Fibroblast of skin of scalp (primary cell): ENCODE measurements at places on chromosomes 5 and 9.

DNA sequence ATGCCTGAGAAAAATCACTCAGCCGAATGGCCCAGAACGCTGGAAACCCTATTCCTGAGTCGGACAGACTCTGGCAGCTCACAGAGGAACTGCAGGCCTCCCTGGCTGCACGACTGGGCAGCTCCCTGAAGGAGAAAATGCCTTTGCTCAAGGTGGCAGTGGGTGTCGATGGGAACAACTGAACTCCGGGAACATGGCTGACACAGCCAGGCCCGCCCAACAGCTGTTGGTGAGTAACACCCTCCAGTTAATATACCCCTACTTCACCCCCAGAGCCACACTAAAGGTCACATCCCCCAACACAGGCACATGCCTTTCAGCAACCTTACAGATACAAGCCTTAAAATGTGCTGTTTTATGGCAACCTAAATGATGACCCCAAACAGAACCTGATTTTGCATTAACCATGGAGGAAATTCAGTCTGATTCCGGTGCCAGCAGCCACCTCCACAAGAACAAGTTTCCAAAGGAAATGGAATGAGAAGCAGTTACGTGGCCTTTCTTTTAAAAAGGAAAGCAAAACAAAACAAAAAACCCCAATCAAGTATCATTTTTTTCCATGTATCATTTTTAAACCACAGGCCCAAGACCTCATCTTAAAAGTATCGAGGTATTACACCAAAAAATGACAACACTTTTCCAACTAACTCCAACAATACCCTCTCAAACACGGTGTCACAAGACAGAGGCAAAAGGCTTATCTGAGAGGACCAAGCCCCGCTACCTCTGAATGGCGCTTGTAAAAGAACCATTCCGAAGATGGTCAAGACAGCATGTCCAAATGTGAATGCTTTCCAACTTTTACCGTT is 3.1 kb downstream of the KLF9 start:
- peak; percentile 28 for DNase-seq

- DNase-seq: no peak
Observed at GRCh38 chr5:3339798-3340115, 255.9 kb upstream of the IRX1 start.

GRCh38 chr9:134271338-134272301 is 54.6 kb upstream of the RXRA start:
- DNase-seq: no peak

GRCh38 chr9:3191715-3192114 is 334.1 kb downstream of the RFX3 start:
- DNase-seq: no peak

GRCh38 chr9:15499139-15499538 is 11.6 kb downstream of the PSIP1 start:
- peak; percentile 50 for DNase-seq

DNA sequence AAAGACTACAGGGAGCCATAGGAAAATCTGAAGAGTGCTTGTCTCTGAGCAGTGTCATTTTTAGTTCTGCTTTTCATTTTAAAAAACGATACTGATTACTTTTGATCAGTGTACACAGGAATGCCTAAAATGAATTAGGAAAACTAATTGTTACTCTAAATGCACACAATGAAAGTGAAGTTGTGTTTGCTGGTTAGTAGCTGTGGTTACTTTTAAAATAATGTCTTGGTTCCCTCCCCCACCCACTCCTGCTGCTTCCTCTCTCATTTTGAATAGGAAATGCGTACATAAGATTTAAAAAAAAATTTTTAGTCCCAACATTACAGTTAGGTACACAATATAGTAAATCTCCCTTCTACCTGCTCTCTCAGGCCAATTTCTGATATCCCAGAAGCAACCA is 47.5 kb upstream of the PLPP1 start:
- DNase-seq: no peak

- DNase-seq: no peak
Observed at GRCh38 chr9:13735181-13735580, 455.7 kb upstream of the MPDZ start.

DNA sequence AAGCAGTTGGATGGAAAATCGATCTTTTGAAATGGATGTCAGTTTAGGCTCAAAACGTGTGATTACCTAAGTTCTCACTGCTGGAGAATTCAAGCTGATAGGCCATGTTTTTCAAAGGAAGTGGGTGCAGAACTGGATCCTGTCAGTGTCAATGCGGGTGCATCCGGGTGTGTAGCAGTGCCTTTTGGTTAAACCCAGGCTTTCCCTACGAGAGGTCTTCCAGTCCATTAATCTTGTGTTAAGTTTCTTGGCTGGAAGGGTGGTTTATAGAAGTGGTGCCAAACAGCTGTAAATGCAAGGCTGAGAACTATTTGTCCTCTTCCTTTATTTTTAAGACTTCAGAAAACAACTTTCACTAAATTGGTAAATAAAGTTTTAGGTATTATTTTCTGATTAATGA is 71.9 kb downstream of the DAPK1 start:
- DNase-seq: no peak

GRCh38 chr9:35035851-35036701 is 36.3 kb downstream of the VCP start:
- DNase-seq: peak; percentile 68

GRCh38 chr5:171882118-171882517 is 96.5 kb downstream of the SMIM23 start:
- no peak for DNase-seq

DNA sequence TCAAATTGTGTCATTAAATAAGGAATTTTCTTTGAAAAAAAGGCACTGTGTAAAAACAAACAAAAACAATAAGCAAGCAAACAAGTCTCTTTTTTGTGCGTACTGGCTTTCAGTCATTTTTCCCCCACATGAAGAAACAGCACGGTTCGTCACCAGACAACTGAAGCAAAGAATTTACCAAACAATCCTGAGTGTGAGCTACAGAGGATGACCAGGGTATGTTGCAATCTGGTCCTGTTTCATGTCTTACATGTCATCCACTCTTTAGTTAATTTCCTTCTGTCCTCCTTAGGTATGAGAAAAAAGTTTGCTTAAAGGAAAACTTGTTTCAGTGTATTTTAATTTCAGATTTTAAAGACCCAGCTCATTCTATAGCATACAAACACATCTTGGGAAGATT is 1080.7 kb upstream of the NUDT12 start:
- DNase-seq: peak; percentile 6

DNA sequence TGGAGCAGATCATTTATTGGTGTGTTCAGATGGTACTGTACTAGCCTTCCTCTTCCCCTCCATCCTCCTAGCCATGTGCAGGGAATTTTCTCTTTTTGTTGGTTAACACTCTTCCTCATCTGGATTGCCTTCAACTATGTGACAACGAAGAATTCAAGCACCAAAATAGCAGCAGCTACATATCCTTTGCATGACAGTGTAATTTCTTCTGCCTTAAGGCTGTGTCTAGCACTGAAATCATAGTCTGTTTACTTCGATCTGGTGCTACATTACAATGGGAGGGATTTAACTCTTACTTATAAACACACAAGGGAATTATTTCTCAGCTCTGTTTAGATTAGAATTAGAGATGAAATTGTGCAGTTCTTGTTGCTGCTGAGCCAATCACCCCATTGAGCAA is 260.4 kb downstream of the ARL15 start:
- peak; percentile 80 for DNase-seq

DNA sequence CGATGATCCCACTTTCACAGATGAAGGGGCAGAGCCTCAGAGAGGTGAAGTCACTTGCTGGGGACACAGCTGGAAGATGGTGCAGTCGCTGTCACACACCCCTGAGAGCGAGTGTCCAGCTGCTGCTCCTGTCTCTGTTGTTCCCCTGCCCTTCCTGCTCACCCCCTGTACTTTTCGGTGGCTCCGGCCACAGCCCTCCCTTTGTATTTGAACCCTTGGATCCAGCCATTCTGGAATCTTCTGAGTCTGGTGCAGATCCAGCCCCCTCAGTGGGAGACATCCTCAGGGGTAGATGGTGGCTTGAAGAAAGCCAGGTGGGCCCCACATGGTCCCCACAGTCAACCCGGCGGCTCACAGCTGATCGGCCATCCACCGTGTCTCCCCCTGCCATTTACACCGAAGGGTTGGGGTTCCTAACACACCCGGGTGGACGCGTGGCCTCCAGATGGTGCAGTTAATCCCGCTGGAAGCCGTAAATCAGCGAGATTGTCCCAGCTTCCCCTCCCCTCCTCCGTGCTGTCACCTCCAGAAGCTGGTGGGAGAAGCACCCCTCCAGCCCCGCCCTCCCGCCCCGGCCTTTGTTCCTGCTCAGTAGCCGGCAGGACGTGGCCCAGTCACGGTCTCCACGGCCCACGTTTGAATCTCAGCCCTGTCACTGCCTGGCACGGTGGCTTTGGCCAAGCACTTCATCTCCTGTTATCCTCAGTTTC is 204.8 kb downstream of the C9orf50 start:
- no peak for DNase-seq

DNA sequence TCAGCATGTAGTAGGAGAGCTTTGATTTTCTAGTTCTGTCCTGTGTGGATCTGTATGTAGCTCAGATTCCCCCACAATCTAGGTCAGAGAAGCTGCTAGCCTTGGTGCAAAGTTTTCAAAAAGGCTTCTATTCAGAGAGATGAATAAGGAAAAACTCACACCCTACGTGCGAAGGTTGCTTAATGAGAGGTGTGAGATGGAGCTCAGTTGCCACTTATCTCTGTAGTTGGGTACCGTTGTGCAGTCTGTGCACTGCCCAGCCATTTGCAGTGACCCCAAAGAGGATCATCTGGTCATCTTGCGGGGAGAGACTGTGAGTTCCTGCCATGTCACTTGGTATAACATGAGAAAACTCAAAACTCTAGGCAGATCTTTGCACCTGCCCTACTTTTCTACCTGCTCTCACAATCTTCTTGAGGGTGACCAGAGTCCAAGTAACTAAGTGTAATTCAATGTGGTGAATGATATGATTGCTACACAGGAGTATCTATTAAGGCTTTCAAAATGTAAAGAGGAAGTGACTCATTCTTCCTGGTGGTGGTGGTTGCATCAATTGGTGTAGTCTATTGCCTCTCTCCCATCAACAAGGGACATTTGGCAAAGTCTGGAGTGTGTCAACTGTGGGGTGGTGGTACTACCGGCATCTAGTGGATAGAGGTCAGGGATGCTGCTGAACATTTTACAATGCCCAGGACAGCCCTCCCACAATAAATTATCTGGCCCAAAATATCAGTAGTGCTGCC is 65.2 kb downstream of the TMC1 start:
- DNase-seq: peak; percentile 77

GRCh38 chr5:50969151-50970031 is 303.0 kb downstream of the PARP8 start:
- no peak for DNase-seq
